Hypothalamus (tissue), 51 donors: ENCODE measurements at places on chromosomes 11 and 22.

- DNase-seq: no peak
Observed at GRCh38 chr11:16861862-16862261, 123.4 kb downstream of the C11orf58 start.

- DNase-seq: no peak
Observed at GRCh38 chr11:31019786-31020185, 349.8 kb downstream of the DCDC1 start.

DNA sequence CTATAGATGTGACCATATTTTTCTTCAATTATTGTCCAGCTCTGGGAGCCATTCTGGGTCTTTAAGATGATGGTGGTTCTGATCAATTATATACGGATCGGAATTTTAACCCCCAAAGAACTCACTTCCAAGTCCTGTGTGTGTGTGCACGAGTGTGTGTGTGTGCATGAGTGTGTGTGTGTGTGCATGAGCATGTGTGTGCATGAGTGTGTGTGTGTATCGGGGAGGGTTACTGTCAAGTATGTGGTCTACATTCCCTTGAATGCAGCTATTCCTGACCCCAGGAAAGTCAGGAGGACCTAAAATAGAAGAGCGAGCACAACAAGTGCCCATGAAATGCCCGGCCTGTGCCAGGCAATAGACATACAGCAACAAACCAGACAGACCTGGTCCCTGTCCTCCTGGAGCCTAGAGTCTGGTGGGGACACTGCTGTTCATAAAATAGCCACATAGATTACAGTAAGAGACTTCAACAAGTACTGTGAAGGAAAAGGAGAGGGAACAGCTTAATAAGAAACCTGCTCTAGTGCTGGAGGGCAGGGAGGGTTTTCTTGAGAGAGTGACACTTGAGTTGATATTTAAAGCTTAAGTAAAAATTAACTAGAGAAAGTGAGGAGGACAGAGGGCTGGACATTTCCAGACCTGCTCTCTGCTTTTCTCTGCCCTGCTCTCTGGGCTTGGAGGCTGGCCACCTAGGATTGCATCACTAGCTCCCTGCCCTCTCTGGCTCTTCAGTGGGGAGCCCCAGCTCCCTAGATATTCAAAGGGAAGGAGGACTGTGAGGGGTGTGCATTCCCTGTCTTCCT is 66.1 kb upstream of the SPON1 start:
- no peak for DNase-seq

GRCh38 chr11:34999453-34999852 is 83.0 kb downstream of the PDHX start:
- DNase-seq: no peak

DNA sequence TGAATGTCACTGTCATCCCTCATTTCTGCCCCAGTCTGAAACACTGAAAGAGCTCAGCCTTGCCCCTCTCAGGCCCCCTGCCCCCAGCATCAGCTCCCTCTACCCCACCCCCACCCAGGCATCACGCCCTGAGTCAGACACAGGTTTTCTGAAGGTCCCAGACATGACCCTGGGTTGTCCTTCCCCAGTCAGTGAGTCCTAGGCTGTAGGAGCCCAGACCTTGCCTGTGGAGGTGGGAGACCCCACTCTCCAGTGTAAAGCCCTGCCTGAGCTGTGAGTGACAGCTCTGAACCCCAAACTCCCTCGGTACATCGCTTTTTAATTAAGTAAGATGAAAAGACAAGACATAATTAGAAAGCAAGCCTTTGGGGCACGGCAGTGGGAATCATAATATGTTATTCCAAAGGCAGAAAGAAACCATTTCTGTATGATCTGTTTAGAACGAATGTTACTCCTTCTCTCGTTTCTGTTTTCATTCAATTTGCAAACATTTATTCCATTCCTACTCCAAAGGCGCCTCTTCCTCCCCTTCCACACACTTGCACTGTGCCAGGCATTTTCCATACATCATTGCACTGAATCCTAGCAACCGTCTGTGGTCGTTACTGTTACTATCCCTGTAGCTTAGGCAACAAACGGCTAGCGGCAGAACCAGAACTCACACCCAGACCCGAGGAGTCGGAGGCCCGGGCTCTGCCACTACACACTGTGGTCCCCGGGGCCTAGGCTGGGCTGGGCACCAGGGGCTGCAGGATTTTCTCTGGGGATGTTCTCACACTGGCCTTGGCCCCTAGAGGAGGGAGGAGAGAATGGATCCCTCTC is 63.4 kb downstream of the CD6 start:
- DNase-seq: no peak

DNA sequence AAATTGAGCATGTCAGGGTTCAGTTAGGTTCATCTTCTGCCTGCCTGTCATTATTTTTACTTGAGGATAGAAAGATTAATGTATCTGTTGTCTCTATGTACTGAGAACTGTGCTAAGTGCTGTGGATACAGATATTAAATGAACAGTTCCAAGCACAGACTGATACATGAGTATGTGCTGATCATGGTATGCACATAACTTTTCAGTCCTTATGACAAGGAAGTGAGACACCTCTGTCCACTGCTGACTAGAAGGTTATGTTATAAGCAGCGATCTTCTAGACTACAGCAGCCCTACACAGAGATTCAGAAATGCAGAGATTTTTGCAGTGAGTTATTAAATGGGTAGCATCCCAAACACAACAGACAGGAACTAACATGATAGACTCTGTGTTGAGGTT is 335.6 kb upstream of the MTNR1B start:
- DNase-seq: no peak

- DNase-seq: no peak
Observed at GRCh38 chr11:117589063-117589462, 208.0 kb downstream of the DSCAML1 start.

DNA sequence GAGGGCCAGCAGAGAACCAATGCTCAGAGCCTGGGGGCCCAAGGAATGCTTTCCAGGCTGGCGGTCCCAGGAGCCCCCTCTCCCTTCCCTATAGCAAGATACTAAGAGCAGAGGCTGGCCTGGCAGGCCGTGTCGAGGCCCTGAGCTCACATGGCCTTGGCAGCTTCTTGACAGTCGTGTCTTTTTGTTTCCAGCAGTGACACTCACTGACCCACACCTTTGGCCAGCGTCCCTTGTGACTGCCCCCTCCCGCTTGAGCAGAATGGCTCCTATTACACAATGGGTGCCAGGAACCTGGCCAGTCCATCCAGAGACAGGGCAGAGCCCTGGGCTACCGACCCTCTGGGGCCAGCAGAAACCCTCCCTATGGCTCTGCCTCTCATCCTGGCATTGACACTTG is 6.4 kb upstream of the CCND1 start:
- DNase-seq: no peak

- DNase-seq: no peak
Observed at GRCh38 chr11:88438721-88439120, 101.2 kb upstream of the CTSC start.
